ENCODE measurements at places on chromosomes 1 and 21.

DNA sequence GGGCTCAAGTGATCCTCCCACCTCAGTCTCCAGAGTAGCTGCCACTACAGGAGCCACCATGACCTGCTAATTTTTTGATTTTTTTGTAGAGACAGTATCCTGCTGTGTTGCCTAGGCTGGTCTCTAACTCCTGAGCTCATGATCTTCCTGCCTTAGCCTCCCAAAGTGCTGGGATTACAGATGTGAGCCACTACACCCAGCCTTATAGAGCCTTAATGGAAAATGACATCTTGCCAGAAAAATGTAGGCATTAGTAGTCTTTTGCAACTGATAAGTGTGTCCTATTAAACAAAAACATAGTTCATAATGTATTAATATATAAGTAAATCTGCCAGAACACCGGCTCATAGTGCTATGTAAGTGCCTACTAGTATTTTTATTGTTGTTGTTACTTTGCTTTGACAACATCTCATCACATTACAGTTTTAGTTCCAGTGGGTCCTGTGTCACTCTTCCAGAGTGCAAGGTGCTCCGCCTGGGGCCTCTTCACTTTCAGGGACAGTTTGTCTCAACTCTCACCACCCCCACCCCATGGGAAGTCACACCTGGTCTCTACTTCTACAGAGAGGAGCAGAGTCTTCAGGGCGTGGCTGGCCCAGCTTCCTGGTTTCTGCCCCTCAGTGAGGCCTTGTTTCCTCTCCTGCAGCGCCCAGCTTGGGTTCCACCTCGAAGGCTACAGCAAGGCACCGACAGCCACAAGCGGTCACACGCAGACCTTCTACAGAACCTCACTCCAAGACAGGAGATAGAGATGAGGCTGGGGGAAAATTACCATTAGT lies 30.1 kb downstream of the RHOU start:
- peak; percentile 14 for DNase-seq

DNA sequence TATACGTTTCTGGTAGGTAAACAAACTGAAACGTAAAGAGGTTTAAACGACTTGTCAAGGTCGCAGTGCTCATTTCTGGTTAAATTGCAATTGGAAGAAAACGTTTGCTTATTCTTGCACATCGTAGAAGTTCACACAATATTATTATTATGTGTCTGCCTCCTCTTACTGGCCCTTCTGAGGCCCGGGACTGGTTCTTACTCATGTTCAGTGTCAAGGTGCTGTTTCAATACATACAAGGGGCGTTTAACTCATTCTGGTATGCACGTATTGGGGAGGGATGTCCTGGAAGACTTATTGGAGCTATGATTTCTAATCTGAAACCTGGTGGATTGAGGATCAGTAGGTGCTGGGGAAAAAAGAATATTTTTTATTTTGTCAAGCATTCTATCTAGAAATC lies 932 bp downstream of the RPF1 start:
- no peak for DNase-seq

DNA sequence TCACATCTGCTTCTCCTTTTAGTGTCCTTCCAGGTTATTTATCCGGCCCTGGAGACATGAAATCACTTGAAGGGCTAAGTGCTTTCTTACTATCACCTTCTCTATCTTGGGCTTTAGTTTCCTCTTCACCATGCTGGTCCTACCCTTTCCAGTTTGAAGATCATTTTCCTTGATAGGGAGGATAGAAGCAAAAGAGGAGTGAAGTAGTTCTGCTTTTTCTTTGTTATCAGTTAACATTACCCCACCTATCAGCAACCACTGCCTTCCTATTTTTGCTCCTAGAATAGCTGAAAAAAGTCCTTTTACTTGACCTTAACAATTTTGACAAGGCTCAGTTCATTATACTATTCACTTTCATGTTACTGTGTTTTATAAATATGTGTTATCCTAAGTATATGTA lies 19.4 kb downstream of the RGL1 start:
- DNase-seq, result no peak

DNA sequence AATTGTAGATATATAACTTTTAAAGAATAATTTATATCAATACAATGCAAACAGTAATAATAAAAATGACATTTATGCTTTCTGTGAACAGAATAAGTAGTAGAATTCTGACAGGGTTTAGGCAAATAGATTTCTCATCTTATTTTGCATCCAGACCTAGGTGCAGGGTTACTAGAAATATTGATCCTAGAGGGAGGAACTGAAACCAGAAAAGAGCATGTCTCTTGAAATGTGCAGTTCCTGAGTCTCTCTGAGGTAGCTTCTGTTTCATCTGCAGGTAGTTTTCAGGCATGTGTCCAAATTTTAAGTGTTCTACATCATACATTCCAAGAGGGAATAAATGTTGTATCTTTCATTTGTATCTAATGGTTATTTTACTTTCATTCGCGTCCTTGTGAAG lies 631.9 kb upstream of the ADGRL4 start:
- DNase-seq, result no peak

GRCh38 chr1:230754796-230755195 lies 7.6 kb downstream of the CAPN9 start:
- no peak for DNase-seq

GRCh38 chr1:47979724-47980123 lies 17.5 kb downstream of the TRABD2B start:
- no peak for DNase-seq

DNA sequence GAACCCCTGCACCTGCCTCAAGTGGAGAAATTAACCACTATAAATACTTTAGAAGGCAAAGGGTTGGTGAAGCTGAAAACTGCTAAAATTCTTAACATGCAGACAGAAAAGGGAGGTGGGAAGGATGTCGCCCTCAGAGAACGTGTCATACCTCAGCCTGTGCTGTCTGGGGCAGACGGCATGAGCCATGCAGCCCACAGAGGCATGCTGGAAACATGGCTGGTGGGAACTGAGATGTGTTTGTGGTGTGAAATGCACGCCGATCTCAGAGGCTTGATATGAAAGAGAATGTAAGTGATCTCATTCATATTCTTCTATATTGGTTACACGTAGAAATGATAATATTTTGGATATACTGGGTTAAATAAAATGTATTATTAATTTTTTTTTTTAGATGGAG lies 16.3 kb downstream of the AGPAT3 start:
- DNase-seq, result no peak

- DNase-seq, result no peak
Measured at GRCh38 chr1:1677718-1678580, 14.6 kb downstream of the SLC35E2B start.

GRCh38 chr21:41641510-41641815 lies 125.4 kb downstream of the RIPK4 start:
- no peak for DNase-seq

DNA sequence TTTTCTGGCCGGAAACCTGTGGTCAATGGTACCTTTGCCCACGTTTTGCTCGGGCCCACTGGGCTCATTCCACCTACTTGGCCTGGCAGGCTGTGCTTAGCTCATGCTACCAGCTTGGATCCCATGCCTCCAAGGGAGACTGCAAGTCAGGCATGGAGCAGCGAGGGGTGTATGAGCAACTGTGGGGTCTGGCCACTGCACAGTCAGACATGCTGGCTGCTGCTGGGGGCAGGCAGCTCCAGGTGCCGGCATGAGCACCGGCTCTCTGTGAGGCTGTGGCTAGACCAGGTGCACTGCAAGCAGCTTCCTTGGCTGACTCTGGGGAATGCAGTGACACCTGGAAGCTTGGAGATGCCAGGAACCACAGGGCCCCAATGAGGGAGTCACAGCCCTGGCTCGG lies 161.1 kb upstream of the DUSP10 start:
- no peak for DNase-seq

DNA sequence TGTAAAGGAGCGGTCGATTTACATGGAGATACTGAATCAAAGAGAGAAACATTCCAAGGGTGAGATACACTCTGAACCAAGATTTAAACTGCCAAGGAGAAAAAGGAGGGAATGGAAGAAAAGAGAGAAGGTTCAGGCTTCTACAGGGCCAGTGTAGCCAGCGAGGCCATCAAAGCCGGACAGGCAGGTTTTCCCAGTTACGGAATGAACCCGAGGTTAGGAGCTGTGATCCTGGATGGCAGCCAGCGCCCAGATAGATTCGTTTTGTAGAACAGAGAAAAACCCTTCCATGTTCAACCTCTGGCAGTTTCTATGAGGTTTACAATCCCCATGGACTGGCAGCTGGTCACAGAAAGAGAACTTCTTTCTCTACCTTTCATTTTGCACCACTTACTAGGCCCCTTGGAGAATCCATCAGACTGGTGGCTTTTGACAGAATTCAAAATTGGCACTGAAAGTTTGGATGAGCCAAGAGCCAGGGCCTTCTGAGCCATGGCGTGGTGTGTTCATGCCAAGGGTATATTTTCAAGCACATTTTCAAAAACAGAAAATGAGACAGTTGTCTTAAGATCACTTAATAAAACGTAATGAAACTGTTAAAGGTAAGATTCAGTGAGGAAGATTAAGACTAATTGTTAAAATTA lies 171.5 kb downstream of the RUNX1 start:
- DNase-seq, result no peak

DNA sequence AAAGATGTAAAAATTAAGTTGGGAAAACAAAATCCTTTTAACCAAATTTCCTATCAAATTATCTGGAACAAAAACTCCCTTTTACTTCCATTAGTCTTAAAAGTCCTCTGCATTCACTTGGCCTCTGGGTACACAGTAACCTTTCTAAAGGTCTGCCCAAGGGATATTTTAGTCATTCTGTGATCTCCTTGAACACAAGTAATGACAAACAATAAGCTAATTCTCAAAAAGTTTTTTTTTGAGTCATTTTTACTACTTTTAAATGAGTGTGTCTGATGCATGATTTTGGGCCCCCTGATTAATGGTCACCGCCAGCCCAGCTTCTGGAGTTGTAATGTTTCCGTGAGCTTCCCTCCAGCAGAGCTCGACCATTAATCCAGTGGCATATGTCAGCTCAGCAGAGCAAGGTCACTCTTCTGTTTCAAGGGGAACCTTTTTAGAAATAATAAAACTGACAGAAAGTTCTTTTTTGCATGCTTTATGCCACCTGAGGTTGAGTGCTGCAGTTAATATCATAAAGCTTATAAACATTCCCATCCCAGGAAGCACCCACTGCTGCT lies 14.3 kb downstream of the SAMSN1 start:
- no peak for DNase-seq

GRCh38 chr1:35807614-35808449 lies at the start of gene AGO4:
Gene AGO4 (plus strand): TSS chr1:35808016. CDS start chr1:35808417, 401 bp downstream.
- DNase-seq, result peak; percentile 14

- no peak for DNase-seq
Measured at GRCh38 chr1:56287721-56288120, 291.6 kb downstream of the PLPP3 start.

DNA sequence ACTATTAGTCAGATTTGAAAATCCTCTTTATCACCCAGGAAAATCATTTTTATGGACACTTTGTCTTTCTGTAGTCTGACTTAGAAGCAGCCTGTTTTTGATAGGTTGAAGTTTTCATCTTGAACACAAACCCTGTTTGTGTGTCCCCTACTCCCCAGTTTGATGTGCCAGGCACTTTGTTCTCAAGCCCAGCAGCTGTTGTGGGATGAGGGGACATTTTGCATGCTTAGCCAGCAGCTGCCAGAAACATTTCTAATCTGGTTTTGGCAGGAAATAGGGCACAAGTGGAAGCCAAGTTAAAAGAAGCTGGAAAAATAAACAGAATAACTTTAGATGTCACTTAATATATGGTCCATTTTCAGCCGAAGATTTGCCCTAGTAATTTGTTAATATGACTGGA lies 29.9 kb downstream of the ACTN2 start:
- no peak for DNase-seq

GRCh38 chr21:33855190-33855589 lies 60.4 kb downstream of the ATP5PO start:
- no peak for DNase-seq

GRCh38 chr1:24175033-24175755 lies 11.9 kb downstream of the IFNLR1 start:
- DNase-seq, result no peak

DNA sequence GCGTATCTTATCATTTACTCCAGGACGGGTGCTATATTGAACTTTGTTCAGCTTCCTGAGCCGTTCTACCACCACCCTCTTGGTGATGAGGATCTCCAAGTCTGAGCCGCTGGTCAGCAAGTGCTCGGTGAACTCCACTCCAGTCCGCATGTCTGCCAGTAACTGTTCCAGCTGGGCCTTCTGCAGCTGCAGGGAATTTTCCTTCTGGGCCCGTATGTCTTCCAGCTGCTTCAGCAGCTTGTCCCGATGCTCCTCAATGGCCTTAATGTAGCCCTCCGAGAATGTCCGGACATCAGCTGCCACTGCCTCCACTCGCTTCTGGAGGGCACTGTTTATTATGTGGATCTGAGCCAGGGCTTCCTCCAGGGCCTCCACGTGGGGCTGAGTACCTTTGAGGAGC lies 3.4 kb downstream of the TRIM45 start:
- DNase-seq, result no peak

GRCh38 chr21:42375506-42375905 lies 9.2 kb upstream of the TFF1 start:
- DNase-seq, result no peak

DNA sequence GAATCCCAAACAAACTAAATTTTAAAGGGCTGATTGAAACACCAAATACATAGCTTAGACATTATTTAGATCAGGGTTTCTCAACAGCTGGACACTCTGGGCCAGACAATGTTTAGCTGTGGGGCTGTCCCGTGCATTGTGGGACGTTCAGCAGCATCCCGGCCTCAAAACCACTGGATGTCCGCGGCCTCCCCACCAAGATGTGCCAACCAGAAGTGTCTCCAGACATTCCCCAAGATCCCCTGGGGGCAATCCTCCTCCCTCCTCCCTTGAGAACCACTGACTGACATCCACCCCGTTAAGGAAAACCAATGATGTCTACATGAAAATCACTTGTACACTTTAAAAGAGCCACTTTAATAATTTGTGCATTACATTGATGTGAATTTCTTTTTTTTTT lies 38.4 kb downstream of the CLSTN1 start:
- DNase-seq, result no peak

- no peak for DNase-seq
Measured at GRCh38 chr21:46062471-46063211, 35.3 kb upstream of the COL6A2 start.

DNA sequence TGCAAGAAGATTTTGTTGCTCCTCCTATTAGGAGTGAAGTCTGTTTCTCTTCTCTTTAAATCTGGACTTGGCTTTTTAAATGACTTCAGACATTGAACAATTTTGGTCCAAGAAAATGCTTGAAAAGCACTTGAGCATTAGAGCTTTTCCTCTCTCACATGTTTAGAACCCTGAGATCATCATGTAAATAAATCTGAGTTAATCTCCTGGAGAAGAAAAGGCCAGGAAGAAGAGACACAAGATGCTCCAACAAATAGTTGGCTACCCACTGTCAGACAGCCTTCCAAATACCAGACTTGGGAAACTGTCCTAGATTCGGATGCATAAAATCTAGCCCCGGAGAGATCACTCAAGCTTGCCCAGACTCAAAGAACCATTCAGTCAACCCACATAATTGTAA lies 1353.1 kb upstream of the ADGRL4 start:
- DNase-seq, result no peak

- DNase-seq, result no peak
Measured at GRCh38 chr1:185541871-185542301, 192.3 kb upstream of the HMCN1 start.

GRCh38 chr1:38873027-38873969 lies at the start of gene MYCBP:
Gene MYCBP (minus strand): TSS chr1:38873348. CDS start chr1:38873305, 43 bp downstream.
- peak; percentile 96 for DNase-seq

DNA sequence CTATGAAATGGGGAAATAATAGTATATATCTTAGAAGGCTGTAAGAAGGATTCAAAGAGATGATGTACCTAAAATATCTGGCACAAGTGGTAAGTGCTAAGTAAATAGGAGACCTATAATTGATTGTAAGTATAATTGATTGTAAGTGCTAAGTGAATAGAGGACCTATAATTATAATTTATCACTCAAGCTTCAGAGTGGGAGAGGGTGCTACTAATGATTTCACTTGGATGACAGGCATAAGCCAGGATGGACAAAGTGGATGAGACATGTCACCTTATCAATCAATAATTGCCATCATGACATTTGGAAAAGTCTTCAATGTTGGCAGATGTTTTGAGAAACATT lies 11.2 kb downstream of the RCAN1 start:
- no peak for DNase-seq

All from stimulated activated CD8-positive, alpha-beta memory T cell treated with anti-CD3 and anti-CD28 coated beads, Interleukin-15, amount 100 ng/mL, for 48 hours (primary cell).